Activated naive CD8-positive, alpha-beta T cell treated with anti-CD3 and anti-CD28 coated beads, Interleukin-2, amount 10 ng/mL, durations not matched to agents 7 days and 5 days (primary cell): ENCODE measurements at places on chromosomes 16 and 17. TPM values are rescaled to one million over a fixed set of nuclear protein-coding genes. Genes with fewer than 3 reads are reported as not detected.

CES5A gene
- not detected for total RNA-seq

FOXN1 gene
- total RNA-seq = not detected

OR1F1 gene
- total RNA-seq = not detected

BLMH gene
- 61.8 TPM for total RNA-seq

SCIMP gene
- not detected for total RNA-seq

JPH3 gene
- not detected for total RNA-seq

CCL3 gene
- 4.7 TPM for total RNA-seq

MMP2 gene
- total RNA-seq = 0.28 TPM

NACA2 gene
- total RNA-seq = not detected

FBXO39 gene
- 0.69 TPM for total RNA-seq

CX3CL1 gene
- total RNA-seq = not detected

EPOP gene
- 7.2 TPM for total RNA-seq

SNX20 gene
- total RNA-seq = 76.3 TPM

ASPHD1 gene
- total RNA-seq = not detected

RBL2 gene
- 263 TPM for total RNA-seq

RAPGEFL1 gene
- 4.9 TPM for total RNA-seq

TBC1D3I gene
- 0.88 TPM for total RNA-seq

KRTAP9-8 gene
- total RNA-seq = not detected

CLDN6 gene
- not detected for total RNA-seq

KRTAP9-4 gene
- not detected for total RNA-seq

TMEM114 gene
- not detected for total RNA-seq

DPEP3 gene
- 0.54 TPM for total RNA-seq

PTRH2 gene
- 16.2 TPM for total RNA-seq

NPIPA8 gene
- total RNA-seq = 16.0 TPM

KRT33A gene
- total RNA-seq = not detected

CSH1 gene
- total RNA-seq = not detected

CCL5 gene
- total RNA-seq = 782 TPM

CALB2 gene
- total RNA-seq = not detected

CLEC3A gene
- not detected for total RNA-seq

PRDM7 gene
- total RNA-seq = not detected

ATP2A1 gene
- 4.6 TPM for total RNA-seq

SLX1A gene
- total RNA-seq = 59.7 TPM

HOXB1 gene
- total RNA-seq = not detected

KREMEN2 gene
- total RNA-seq = not detected

RBBP6 gene
- 77.2 TPM for total RNA-seq

ALKBH5 gene
- total RNA-seq = 133 TPM

C16orf92 gene
- not detected for total RNA-seq

KRTAP4-5 gene
- not detected for total RNA-seq
